ENCODE measurements at places on chromosomes 2 and 18. TPM values are rescaled to one million over a fixed set of nuclear protein-coding genes. Genes with fewer than 3 reads are reported as not detected.

The SCYGR4 gene
- total RNA-seq, result not detected

The RUFY4 gene
- not detected for total RNA-seq

The ALKAL2 gene
- 2.8 TPM for total RNA-seq

The MYL12A gene
- 240 TPM for total RNA-seq

The STEAP3 gene
- 25.1 TPM for total RNA-seq

The GPC1 gene
- total RNA-seq, result 121 TPM

The CD8B gene
- not detected for total RNA-seq

The SPATA3 gene
- not detected for total RNA-seq

The SPC25 gene
- total RNA-seq, result 0.74 TPM

The CAVIN2 gene
- 6.7 TPM for total RNA-seq

The ABCG8 gene
- not detected for total RNA-seq

The ALK gene
- total RNA-seq, result not detected

The LRATD1 gene
- total RNA-seq, result 61.0 TPM

The QPCT gene
- 49.0 TPM for total RNA-seq

The KLHL29 gene
- 10.1 TPM for total RNA-seq

The IL37 gene
- 138 TPM for total RNA-seq

The MSH6 gene
- 31.9 TPM for total RNA-seq

The HJURP gene
- total RNA-seq, result 1.2 TPM

The IKZF2 gene
- total RNA-seq, result 69.3 TPM

The GALNT3 gene
- 30.9 TPM for total RNA-seq

The MTLN gene
- 138 TPM for total RNA-seq

The SLC19A3 gene
- total RNA-seq, result 3.7 TPM

The SIX2 gene
- not detected for total RNA-seq
